ENCODE measurements at places on chromosomes 6 and 20. TPM values are rescaled to one million over a fixed set of nuclear protein-coding genes. Genes with fewer than 3 reads are reported as not detected.

Gene LKAAEAR1
- total RNA-seq: not detected

GRCh38 chr6:142841915-142842314 lies 103.1 kb downstream of the HIVEP2 start:
- H3K27ac ChIP-seq: no peak overlapping the region
- no peaks in the 10 kb centered on the region for H3K36me3 ChIP-seq
- no peak overlapping the region for H3K4me3 ChIP-seq
- H3K27me3 ChIP-seq: no peaks in the 10 kb centered on the region
- peaks cover 6% of the 10 kb centered on the region for H3K4me1 ChIP-seq
- no peak for DNase-seq

Gene SLC26A8
- total RNA-seq: 0.33 TPM

- H3K4me3 ChIP-seq: no peak overlapping the region
- no peak for DNase-seq
- H3K4me1 ChIP-seq: no peaks in the 10 kb centered on the region
- H3K27ac ChIP-seq: no peak overlapping the region
- H3K36me3 ChIP-seq: no peaks in the 10 kb centered on the region
Measured at GRCh38 chr6:67361264-67361663, 1273.8 kb upstream of the ADGRB3 start.

- no peak overlapping the region for H3K27ac ChIP-seq
- no peak for DNase-seq
- H3K4me1 ChIP-seq: no peaks in the 10 kb centered on the region
- no peaks in the 10 kb centered on the region for H3K36me3 ChIP-seq
Measured at GRCh38 chr6:132525866-132526265, 12.2 kb upstream of the TAAR9 start.

Gene BIRC7
- 0.23 TPM for total RNA-seq

DNA sequence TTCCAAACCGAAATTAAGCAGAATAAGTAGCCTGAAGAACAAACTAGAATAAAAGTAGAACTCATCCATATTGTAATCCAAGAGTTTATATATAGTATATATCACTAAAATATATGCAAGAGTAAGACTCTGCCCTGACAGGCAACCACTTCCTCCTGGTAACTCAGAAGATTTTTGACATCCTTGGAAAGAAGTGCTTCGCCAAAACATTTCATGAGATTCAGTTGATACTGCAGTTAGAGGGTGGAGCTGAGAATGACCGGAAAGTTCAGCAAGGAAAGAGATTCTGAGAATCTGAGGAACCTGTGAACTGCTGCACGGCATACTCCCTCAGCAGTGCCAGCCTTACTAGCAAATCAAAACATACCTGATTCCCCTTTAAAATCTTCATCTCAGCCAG lies 79.6 kb downstream of the CDK19 start:
- no peaks in the 10 kb centered on the region for H3K36me3 ChIP-seq
- H3K27me3 ChIP-seq: no peaks in the 10 kb centered on the region
- H3K27ac ChIP-seq: no peak overlapping the region
- no peak overlapping the region for H3K4me3 ChIP-seq
- H3K4me1 ChIP-seq: peaks cover 4% of the 10 kb centered on the region

Data from liver (tissue), 10 donors.